ENCODE measurements at places on chromosomes 16 and 17.

- no peak for DNase-seq
These were observed 4.4 kb downstream of the SCPEP1 start for GRCh38 chr17:56982312-56982711.

- DNase-seq = no peak
These were observed 115.1 kb downstream of the ABCA8 start for GRCh38 chr17:68840073-68840472.

DNA sequence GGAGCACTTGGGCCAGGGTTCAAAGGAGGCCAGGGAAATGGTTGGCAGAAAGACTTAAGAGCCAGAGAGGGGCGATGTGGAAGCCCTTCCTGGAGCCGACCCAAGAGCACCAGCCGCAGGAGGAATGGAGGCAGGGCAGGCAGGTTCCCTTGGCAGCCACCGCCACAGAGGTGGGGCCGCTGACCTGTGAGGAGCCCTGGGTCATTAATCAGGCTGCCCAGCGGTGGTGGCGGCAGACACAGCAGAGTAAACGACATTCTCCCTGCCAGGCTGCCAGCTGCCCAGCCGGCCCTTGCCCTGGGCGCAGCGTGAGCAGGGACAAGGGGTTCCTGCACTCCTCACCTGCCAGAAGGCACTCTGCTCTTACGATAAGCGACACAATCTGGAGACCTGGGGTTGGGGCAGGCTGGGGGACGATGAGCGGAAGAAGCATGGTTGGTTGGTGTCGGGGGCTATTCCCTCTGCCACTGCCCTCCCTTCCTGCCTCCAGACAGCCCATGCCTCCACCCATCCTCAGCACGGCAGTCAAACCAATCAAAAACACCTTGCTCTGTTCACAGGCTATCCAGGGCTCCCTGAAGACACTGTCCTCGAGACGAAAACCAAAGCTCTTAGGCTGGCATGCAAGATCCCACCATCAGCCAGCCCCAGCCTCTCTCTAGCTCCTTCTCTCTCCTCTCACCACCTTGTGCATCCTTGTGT, 40.9 kb downstream of the PLXDC1 start:
- DNase-seq = no peak

GRCh38 chr17:67629971-67630320, 87.8 kb upstream of the NOL11 start:
- DNase-seq = no peak

DNA sequence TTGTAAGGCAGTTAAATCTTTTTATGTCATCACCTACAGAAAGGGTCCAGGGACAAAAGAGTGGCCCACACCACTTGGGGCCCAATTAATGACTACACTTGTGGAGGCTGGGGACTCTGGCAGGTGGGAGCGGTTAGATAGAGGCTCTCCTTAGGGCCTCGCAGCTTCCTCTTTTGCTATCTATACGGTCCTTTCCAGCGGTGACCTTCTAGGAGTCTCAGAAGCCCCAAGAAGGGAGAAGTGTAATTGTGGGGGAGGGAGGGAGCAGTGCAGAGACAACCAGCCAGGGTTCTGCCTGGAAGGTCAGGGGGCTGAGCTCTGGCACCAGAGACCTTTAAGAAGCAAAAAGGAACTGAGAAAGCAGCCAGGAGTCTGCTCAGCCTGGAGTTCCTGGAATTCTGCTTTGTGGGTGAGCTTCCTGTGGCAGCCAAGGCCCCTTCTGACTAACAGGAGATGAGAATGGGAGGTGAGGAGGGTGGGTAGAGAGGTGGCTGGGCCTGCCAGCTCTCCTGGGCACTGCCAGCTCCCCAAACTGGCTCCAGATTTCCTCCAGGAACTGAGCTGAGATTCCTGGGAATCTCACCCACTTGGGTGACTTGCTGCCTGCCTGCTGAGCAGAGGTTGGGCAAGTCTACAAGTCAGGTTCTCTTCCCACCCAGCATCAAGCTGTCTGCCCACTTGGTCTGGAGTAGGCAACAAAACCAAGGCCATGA, 16.3 kb upstream of the MAP3K14 start:
- DNase-seq = no peak

GRCh38 chr17:60300011-60300410, 91.9 kb downstream of the USP32 start:
- no peak for DNase-seq

DNA sequence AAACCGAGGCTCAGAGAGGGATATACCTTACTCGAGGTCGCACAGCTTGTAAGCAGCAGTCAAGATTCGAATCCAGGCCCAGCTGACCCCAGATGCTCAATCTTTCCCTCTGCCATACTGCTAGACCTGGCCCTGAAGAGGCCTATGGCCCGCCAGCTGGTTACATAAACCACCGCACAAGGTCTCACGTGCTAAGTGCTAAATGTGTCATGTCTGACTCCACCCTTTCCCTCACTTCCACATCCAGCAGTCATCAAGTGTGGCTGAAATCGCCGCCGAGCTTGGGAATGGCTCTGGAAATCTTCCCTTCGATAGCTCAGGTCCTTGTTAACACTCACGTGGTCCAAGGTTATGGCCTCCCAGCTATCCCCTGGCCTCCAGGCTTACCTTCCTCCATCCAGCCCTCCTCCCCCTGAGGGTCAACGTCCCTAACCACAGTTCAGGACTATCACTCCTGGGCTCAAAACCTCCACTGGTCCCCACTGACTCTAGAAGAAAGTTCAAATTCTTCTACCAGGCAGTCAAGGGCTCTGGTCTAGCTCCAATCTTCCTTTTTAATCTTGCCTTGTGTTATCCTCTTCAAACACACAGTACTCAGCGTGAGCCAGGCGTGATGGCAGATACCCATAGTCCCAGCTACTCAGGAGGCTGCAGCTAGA, 3.5 kb downstream of the ZBTB4 start:
- no peak for DNase-seq

DNA sequence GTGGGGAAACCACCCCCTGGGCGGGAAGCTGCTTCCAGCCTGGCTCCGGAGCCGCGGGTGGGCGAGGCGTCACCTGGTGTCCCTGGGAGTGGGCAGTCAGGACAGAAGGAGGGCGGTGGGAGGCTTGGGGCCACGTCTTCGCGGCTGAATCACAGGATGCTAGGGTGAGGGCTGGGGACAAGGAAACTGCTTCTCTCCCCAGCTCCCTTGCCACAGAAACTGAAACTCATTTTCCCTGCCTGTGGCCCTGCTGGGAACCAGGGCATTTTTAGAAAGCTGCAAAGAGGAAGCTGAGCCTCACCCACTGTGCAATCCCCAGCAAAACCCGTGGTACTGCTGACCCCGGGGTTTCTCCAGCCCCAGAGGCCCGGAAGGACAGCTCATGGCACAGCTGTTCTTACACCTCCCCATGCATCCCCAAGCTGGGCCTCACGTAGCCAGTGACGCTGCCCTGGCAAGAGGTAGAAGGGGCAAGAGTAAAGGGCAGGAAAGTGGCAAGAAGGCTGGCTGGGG, 8.2 kb downstream of the RHBDF2 start:
- no peak for DNase-seq

DNA sequence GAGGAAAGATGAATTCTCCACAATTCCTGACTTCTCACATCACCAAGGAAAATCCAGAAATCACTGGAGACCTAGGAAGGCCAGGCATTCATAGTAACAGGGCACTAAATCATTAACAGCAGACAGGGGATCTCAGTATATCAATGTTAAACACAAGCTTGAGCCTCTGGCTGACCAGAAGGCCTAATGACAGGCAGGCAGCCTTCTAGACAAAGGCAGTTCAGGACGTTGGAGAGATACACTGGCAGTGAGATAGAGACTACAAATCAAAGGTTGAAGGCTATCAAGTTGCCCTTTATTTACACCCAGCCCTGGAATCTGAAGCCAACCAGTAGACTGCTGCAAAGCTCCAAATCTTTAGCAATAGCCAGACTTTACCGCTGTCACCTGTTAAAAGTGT, 422.8 kb upstream of the CCL2 start:
- no peak for DNase-seq

DNA sequence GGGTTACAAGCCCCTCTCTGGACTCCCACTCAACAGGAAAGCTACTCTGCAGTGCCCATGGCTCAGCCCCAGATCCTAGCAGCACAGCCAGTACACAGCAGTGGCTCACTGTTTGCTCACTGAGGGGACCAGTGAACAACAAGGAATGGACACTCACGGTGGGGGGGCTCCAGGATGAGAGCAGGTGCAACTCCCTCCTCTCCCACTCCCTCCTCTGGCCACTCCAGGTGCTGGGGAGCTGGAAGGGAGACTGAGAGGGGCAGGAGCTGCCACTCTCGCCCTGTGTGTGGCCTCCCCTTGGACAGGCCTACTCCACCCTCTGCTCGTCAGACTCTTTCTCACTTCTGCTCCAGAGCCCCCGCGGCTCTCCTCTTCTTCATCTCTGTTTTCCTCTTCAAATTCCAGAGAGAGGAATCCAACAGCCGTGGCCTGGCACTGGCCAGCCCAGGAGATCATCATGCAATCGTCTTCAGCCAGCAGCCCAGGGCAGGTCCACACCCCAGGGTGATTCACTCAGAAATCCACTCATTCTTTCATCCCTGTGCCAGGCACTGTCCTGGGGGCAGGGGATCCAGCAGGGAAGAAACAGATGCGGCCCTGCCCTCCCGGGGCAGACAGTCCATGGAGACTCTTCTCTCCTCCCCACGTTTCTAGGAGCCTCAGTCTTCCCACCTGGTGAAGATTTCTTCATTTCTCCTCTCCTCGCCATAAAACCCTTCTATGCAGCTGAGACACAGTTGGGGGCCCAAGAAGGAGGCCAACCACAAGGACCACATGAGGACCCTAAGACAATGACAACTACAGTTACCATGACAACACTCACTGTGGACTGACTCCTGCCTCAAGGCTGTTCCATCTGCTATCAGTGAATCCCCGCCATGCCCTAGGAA, 30.7 kb downstream of the CFAP20 start:
- no peak for DNase-seq

- no peak for DNase-seq
These were observed 4.2 kb upstream of the RDM1 start for GRCh38 chr17:35934760-35935159.

DNA sequence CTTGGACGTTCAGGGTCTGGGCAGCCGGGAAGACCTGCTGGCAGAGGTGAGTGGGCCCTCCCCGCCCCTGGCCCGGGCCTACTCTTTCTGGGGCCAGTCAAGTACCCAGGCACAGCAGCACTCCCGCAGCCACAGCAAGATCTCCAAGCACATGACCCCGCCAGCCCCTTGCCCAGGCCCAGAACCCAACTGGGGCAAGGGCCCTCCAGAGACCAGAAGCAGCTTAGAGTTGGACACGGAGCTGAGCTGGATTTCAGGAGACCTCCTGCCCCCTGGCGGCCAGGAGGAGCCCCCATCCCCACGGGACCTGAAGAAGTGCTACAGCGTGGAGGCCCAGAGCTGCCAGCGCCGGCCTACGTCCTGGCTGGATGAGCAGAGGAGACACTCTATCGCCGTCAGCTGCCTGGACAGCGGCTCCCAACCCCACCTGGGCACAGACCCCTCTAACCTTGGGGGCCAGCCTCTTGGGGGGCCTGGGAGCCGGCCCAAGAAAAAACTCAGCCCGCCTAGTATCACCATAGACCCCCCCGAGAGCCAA, 8.6 kb upstream of the ABCC3 start:
- no peak for DNase-seq

- DNase-seq = no peak
These were observed 158.8 kb upstream of the LHX1 start for GRCh38 chr17:36778448-36778847.

DNA sequence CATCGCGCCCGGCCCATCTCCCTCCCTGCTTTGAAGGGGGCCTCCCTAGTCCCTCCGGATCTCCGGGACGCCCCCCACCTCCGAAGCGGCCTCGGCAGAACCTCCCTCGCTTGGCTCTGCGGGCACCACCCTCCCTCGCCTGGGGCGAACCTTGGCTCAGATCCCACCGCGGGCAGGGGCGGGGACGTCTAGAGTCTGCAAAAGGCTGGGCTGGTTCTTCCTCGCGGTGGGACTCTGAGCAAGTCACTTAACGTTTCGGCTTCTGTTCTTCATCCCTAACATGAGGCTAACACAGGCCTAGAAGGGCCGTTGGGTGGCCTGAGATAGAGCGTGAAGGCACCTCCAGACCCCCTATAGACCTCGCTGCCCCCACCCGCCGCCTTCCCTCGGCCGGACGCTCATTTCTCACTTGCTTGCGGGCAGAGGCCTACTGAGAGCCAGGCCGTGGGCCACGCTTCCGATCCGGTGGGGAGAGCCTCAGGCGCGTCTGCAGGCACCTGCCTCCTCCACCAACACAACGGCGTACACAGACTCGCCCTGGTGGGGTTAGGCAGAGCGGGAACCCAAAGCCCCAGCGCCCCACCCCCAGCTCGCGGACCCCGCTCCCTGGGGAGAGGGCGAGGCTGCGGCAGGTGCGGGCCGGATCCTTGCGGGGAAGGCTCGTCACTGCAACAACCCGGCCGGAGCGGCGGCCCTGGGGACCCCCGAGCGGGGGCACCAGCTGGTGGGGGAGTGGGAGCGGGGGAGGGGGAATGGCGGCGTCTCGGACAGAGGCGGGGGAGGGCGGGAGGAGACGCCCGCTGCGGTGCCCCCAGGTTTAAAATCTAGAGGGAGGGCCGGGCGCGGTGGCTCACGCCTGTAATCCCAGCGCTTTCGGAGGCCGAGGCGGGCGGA, 5.4 kb downstream of the MYO1C start:
- peak; percentile 62 for DNase-seq

Data from thoracic aorta (tissue), 2 donors.